CD4-positive, alpha-beta T cell treated with Interleukin-17A for 4 hours (primary cell): ENCODE measurements at places on chromosomes 2 and 18.

GRCh38 chr2:176704282-176704858 is 435.1 kb downstream of the MTX2 start:
- DNase-seq = no peak

GRCh38 chr18:47333926-47334635 is 82.6 kb upstream of the SKOR2 start:
- no peak for DNase-seq

GRCh38 chr2:105643405-105644173 is 101.1 kb upstream of the NCK2 start:
- DNase-seq = no peak

DNA sequence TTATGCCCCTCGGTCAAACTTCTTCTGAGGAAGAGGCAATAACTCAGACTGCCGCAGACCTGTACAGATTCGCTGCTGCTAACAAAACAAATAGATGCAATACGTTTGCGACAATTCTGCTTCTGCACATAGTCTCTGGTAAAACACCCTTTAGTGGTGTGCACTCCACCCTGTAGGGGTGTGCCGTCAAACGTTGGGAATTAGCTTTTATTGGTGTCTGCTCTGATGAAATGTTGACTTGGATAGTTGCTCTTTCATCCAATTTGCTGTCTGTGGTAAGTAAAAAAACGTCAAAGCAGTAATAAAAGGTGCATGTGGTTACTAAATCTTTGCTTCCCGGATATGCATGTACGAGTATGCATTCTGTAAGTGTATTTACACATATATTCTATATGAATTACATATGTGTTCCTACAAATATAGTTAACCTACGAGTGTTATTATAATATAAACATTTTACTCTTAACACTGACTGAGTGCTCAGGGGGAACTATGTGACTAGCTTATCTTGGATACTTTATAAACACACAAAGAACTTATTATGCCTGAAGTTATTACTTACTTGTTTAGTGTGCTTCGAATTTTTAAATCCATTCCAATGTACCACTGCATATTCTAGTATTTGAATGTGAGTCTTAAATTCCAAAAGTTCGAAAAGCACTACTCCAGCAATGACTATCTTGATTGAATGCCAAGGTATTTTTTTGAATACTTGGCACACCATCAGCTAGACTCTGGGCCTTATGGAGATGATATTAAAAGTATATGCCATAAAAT is 610.2 kb downstream of the ZEB2 start:
- no peak for DNase-seq

- DNase-seq = no peak
Measured at GRCh38 chr2:104312684-104313083, 541.2 kb upstream of the POU3F3 start.

GRCh38 chr2:165494573-165494972 is 25.1 kb downstream of the CSRNP3 start:
- DNase-seq = no peak

DNA sequence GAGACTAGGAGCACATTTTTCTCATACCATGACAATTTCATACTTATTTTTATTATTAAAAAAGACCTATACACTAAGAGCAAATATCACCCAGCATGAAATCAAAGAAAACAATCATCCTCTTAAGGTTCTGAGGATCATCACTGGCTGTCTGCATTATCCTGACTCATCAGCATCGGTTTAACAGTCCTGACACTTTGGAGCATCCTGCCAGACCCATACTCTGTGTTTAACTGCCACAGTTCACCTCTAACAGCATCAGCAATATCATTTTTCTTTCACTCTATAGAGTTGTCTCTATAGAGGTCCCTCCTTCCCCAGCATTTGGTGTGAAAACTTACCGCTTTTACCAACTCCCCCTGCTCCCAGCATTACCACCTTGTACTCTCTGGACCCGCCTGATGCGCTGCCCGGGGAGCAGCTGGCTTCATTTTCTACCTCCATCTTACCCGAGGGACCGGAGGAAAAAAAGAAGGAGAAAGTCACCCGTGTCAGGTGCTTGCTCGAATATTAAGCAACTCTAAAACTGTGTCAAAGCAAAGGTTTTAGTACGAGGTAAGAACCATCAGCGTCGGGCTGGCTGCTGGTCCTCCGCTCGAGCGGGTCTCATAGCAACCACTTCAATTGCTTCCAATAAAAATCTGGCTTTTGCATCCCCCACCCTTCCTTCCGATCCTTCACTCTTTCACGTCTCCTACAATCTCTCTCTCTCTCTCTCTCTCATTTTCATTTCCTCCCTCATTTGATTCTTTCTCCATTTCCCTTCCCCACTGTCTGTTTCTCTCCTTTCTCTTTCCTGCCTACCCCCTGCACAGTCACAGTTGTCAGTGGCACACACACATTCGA is at the start of gene RIT2:
Gene RIT2 (minus strand): TSS at position 610 of the 846 bp plus-strand sequence.
- no peak for DNase-seq

- no peak for DNase-seq
Measured at GRCh38 chr18:24446453-24446852, 14.0 kb upstream of the HRH4 start.

DNA sequence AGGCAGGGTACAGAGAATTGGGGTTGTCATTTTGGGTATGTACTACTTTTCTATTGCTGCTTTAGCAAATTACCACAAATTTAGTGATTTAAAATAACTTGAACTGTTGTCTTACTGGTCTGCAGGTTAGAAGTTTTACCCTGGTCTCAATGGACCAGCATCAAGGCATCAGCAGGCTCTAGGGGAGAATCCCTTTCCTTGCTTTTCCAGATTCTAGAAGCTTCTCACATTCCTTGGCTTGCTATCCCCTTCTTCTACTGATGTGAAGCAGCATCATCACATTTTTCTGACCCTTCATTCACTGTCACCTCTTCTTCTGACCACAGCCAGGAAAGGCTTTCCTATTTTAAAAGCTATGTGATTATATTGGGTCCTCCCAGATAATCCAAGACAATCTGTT is 237.8 kb upstream of the RBMS1 start:
- DNase-seq = no peak

DNA sequence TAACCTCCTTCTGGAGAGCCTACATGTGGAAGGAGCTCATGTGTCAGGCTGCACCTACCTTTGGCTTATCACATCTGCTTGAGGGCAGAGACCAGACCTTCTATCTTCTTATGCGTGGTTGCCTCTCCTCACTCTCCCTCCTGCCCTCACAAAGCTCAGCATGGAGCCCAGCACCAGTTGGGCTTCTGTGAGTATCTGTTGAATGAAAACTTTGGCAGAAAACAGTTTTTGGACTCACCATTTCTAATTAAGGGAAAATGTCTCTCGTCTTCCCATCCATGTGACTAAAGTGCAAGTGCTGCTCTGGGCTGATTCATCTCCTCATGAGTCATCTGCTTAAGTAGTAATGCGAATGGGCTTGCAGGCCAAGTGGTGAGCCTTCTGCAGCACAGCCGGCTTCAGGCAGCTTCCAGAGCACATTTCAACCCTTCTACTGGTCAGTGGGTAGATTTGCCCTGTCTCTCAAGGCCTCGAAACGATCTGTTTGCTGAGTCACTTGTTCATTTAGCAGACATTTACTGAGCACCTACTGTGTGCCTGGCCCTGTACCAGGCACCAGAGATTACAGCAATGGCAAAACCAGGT is 102.6 kb downstream of the VSNL1 start:
- DNase-seq = no peak

- no peak for DNase-seq
Measured at GRCh38 chr2:95054016-95054415, 28.5 kb downstream of the MAL start.

GRCh38 chr18:58013241-58014211 is 30.5 kb upstream of the NEDD4L start:
- no peak for DNase-seq

GRCh38 chr2:203532957-203533658 is 2.0 kb downstream of the RAPH1 start:
- DNase-seq = no peak

GRCh38 chr2:100483895-100484294 is 13.6 kb downstream of the NMS start:
- no peak for DNase-seq

GRCh38 chr2:18610651-18611050 is 21.3 kb upstream of the NT5C1B start:
- no peak for DNase-seq

- no peak for DNase-seq
Measured at GRCh38 chr2:29223257-29223656, 108.0 kb downstream of the CLIP4 start.

- DNase-seq = no peak
Measured at GRCh38 chr2:66574701-66575624, 140.0 kb downstream of the MEIS1 start.

DNA sequence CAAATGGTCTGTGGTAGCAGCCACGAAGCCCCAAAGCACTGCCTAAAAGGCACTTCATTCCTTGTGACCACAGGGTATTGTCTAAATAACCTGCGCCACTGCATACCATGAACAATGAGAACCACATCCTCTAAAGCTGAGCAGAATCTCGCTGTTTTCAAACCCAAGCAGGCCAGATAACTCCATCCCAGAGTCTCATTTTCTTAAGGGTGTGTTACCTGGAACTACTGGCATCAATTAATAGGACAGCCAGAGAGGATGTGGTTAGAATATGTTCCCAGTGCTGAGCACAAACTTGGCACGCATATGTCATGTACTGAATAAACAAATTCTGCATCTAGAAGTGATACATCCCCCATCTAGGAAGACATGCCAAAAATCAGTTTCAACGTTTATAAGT is 13.0 kb downstream of the VPS4B start:
- DNase-seq = no peak

- DNase-seq = no peak
Measured at GRCh38 chr2:30704309-30705020, 102.8 kb downstream of the CAPN13 start.

DNA sequence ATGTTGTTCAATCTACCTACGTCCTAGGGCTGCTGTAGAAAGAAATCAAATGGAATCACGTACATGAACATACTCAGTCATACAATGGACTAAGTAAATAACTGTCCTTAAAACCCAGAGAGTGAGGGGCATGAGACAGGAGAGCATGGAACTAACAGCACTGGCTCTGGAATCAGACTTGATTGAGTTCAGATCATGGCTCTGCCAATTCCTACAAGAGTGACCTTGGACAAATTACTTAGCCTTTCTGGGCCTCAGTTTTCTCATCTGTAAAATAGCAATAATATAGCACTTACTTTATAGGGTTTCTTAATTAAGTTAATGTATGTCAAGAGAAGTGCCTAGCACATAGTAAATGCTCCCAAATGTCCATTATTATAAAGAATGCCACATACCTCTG is 106.8 kb downstream of the HNRNPLL start:
- no peak for DNase-seq

GRCh38 chr2:44459739-44460138 is 98.0 kb downstream of the CAMKMT start:
- no peak for DNase-seq

- no peak for DNase-seq
Measured at GRCh38 chr2:214169736-214170135, 241.1 kb upstream of the VWC2L start.

DNA sequence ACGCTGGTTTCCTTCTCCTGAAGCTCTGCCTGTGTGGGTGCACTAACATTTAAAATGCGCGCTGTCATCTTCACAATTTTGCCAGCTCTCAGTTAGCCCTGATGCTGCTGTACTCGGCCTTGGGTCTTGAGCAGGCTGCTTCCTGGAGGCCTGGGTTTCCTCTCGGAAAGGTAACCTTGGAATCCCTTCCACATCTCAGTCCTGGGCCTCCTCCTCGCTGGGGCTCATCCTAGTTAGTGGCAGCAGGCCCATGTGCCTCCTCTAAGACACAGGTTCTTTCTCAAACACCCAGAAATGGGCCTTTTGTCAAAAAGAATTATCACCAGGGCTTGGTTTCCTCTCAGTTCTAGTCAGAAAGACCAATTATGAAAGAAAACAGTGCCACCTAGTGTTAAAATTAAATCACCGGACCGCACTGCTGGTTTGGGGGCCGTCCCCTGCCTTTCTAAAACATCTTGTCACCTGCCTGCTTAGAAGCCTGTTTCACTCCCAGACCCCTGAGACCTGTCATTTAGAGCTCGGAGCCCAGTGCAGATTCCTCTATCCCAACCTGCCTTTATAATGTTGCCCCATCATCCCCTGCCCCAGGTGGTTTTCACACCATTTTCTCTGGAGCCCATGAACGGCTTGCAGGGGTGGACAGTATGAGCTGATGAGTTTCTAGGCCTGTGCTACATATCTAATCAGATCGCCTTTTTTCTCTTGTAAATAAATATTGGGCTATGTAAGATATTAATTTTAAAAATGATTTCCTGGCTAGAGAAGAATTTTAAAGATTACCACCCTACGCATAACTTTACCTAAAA is 42.4 kb downstream of the HK2 start:
- peak; percentile 56 for DNase-seq

- DNase-seq = no peak
Measured at GRCh38 chr18:58813561-58814225, 51.0 kb upstream of the ZNF532 start.

DNA sequence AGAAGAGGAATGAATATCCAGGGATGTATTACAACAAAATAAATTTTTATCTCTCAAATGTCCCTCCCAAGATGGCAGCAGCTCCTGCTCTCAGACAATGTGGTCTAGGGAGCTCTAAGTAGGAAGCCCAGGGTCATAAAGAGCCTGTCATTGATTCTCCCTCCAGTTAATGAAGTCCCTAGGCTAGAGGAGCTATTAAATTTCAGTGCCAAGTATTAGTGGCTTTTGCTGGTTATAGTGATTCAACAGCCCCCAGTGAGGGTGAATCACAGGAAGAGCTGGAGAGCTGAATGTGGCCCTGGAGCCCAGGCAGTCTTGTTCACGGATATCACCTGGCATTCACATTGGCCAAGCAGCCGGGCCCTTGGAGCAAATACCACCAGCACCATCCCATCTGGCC is 109.8 kb upstream of the YPEL5 start:
- DNase-seq = no peak

DNA sequence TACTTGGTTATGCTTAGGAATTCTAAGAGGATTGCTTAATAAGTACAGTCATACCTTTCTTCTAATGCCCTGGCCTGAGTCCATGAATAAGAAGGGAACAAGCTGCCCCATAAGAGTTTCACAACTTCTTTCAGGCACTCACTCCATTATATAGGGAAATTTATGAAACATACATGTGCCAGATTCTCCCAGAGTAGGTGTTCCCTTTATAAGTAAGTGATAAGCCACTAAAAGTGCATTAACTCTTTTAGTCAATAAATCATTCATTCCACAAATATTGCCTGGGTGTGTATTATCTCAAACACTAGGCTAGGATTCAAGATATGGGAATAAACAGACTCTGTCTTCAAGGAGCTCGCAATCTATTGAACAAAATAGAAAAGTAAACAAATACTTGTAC is 84.5 kb upstream of the RBBP8 start:
- DNase-seq = no peak

- no peak for DNase-seq
Measured at GRCh38 chr18:58359218-58359617, 269.7 kb downstream of the ALPK2 start.

- DNase-seq = no peak
Measured at GRCh38 chr2:234787114-234787513, 164.7 kb upstream of the SH3BP4 start.
